Activated naive CD4-positive, alpha-beta T cell (primary cell): ENCODE measurements at places on chromosomes 2 and 18.

- no peak for DNase-seq
Measured at GRCh38 chr2:217694291-217694690, 308.5 kb downstream of the TNS1 start.

- DNase-seq = no peak
Measured at GRCh38 chr2:133717497-133717896, 149.2 kb upstream of the NCKAP5 start.

GRCh38 chr18:60067426-60068210, 167.8 kb downstream of the PMAIP1 start:
- DNase-seq = no peak

DNA sequence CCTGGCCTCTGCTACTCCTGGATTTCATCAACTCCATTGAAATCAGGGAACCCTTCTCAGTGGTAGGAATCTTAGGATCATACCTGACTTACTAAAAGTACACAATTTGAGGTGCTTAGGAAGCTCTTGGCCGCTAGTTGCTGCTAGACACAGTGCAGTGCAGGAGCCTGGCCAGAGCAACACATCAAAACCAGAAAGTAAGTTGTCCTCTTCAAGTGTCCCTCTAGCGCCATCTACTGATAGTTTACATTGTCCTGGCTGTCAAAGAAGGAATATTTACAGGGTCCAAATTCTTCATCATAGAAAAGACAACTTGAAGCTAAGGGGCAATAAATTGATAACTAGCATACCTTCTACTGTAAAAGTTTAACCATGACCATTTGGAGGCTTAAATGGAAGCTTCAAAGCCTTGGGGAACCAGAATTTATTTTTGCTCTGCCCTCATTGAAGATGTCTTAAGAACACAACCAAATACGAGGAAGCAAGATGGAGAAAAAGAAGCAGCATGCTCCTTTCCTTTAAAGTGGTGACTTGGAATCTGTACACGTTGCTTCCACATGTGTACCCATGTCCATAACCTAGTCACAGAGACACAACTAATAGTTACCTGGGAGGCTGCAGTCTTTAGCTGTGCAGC, 889.1 kb upstream of the GCFC2 start:
- DNase-seq = no peak

DNA sequence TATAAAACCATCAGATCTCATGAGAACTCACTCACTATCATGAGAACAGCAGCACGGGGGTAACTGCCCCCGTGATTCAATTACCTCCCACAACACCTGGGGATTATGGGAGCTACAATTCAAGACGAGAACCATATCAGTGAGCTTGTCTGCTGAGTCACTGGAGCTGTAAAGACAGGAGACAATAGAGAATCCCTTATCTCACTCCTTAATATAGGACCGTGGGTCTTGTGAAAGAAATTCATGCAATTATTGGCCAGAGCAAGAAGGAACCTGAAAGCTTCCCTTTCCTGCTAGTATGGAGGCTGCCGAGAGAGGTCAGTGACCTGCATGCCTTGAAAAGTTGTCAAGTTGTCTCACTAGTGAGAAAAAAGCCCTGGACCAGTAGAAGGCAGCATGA, 9.5 kb upstream of the TNFAIP6 start:
- no peak for DNase-seq

DNA sequence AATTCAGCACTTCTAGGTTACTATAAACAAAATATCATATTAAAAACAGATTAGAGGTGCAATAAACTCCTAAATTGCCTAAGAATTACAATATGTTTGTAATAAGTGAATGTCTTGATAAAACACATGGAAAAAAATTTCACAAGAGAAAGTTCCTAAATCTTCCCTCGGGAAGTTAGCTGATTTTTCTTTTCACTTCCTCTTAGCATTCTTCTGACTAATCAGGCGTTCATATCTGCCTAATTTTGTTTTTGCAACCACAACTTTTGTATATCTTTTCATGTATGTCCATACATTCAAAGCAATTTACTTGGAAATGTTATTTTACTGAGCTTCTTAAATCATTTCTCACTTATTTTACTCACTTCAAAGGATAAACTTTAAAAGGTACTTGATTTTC, 88.5 kb downstream of the RTTN start:
- DNase-seq = no peak

DNA sequence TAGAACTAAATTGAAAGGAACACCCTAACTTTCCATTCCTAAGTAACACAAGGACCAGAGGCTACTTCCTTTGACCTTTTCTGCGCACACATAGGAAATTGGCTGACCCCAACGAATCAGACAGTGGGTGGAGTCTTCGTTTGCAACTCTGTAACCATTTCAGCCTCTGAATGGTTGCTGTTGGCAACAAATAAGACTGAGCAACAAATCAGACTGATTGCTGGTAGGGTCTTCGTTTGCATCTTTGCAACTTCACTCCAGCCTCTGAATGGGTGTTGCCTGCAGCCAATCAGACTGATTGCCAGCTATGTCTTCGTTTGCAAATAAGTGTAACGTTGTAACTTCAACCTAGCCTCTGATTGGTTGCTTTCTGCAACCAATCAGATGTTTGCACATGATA, 34.6 kb downstream of the USP40 start:
- no peak for DNase-seq

GRCh38 chr18:32698153-32698552, 74.7 kb downstream of the KLHL14 start:
- DNase-seq = no peak

DNA sequence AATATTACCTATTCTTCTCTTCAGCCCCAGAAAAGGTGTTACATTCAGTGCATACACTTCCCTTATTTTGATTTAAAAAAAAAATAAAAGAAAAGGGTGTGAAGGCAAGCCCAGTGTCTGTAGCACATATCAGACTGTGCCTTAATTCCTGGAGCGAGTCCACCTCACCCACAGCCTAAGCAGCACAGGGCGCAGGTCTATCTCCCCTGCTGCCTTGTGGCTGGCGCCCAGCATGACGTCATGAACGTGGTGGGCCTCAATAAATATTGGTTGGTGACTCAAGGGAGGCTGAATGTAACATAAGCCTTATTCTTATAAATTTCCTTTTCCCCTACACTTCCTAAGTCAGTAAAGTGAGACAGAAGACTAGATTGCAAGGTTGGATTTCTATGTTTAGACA, 26.4 kb downstream of the ST3GAL5 start:
- DNase-seq = no peak

DNA sequence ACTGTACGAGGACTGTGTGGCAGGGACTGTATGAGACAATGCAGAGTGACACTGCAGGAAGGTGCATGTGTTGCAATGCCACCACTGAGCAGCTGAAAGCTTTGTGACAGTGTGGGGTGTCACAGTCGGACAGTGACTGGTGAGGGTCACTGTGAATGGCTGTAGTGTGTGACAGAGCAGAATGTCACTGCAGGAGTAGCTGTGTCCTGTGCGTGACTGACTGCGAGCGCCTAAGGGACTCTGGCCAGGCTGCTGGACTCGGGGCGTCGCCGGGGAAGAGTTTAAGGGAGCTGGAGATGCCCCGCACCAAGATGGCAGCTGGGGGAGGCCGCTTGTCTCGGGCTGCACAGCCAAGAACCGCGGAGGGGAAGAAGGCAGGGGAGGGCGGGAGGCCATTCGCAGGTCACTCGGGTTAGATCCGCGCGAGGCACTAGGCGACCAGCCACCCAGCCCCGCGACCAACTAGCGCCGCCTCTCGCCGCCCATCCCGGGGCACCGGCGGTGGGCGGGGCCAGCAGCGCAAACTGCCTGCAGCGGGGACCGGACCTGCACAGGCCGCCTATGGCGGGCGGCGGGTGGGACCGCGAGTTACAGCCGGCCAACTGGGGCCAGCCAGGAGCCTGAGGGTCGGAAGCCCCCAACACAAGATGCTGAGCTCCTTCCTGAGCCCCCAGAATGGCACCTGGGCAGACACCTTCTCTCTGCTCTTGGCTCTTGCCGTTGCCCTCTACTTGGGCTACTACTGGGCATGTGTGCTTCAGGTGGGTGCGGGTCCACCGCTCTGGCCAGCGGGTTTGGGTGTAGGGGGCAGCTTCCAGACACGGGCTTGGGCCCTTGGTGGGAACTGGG, at the start of gene ABHD1:
Gene ABHD1, plus strand, starts transcription at position 514 of the 849 bp plus-strand sequence. Its CDS starts 134 bp downstream, at position 648.
- peak; percentile 54 for DNase-seq

DNA sequence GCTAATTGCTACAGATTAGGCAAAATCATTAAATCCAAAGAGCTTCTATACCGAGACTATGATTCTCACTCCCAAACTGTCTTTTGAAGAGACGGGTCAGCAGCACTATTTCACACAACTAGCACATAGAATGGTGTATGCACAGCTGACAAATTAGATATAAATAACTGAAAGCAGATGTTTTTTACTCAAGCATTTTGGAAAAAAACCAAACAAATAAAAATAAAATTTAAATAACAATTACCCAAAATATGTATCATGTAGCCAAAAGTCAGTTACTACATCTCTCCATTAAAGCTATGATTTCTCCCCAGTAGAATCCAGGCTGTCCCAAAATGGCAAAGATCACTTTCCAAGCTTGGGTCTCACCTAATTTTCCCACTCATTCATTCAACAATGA, 107.9 kb downstream of the TMEM163 start:
- DNase-seq = no peak

DNA sequence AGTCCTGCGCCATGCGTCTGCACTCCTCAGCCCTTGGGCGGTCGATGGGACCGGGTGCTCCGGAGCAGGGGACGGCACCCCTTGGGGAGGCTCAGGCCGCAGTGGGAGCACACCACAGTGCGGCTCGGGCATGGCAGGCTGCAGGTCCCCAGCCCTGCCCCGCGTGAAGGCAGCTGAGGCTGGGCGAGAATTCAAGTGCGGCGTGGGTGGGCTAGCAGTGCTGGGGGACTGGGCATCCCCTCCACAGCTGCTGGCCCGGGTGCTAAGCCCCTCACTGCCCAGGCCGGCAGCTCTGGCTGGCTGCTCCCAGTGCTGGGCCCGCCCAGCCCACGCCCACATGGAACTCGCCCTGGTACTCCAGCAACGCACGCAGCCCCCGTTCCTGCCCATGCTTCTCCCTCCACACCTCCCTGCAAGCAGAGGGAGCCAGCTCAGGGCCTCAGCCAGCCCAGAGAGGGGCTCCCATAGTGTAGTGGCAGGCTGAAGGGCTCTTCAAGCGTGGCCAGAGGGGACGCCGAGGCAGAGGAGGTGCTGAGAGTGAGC, 198.3 kb upstream of the CNTNAP5 start:
- DNase-seq = no peak

- DNase-seq = no peak
Measured at GRCh38 chr18:47577520-47577919, 326.1 kb upstream of the SKOR2 start.

DNA sequence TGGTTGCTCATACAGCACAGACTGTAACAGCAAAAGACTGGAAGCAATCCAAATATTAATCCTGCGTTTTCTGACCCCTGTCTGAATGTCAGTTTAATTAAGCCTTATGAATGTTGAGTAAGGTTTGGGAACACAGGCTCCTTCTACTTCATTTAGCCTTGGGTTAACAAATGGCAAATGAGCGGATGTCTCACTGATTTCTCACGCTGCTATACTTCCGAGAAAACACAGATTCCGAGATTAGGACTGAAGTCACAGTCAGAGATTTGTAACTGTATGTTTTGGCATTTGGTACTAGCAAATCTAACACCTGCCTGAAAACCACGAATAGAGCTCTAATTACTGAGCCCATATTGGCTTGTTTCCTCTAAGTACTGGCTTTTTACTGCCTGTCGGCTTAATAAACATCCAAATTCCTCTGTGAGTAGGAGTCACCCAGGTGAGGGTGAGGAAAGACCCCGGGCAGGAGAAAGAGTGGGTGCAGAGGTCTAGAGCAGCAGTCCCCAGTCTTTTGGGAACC, 10.6 kb downstream of the MC5R start:
- DNase-seq = no peak

- no peak for DNase-seq
Measured at GRCh38 chr2:142140434-142140845, 9.6 kb upstream of the LRP1B start.

DNA sequence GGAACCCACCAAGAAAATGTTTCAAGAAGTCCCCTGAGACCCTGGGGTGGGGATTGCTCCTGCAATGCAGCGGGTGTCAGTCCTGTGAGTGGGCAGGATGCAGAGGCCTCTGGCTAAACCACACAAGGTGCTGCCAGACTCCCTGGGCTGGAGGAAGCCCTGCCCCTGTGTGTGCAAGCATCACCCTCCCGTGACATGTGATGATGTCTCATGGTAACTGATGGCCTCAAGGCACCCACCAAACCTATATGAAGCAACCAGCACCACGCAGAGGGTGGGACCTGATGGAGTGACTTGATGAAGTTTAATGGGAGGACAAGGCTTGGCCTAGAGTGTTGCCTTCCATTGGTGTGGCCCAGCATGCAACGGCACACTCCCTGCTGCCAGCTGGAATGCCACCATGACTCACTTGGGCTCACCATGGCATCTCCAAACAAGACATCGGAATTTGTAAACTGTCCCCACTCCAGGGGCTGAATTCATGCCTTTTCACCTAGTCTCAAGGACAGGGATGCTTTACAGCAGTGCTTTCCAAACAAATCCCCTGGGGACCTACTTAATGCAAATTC, 8.7 kb upstream of the SLC14A1 start:
- no peak for DNase-seq

GRCh38 chr2:6812857-6813530, 52.7 kb downstream of the CMPK2 start:
- DNase-seq = no peak

- no peak for DNase-seq
Measured at GRCh38 chr18:4224031-4224704, 230.9 kb downstream of the DLGAP1 start.

- DNase-seq = no peak
Measured at GRCh38 chr2:96502891-96503636, 2.1 kb downstream of the NEURL3 start.

- DNase-seq = no peak
Measured at GRCh38 chr18:52715991-52716390, 376.0 kb downstream of the DCC start.

DNA sequence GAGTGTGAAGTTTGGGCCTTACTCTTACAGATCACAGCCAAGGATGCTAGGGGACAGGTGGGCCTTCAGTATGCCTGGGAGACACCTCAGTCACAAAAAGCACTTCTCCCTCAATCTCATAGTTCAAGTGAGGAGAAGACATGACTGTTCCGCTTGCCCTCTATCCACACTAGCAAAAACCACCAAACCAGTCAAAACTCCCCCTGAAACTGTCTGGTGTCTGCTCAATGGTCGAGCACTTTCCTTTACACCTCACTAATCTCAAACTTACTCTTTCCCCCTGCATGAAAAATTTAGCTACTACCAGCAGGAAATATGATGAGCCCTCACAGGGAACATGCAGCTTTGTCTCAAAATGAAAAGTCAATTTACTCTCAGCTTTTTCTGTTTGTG, 232.2 kb downstream of the TRIB2 start:
- no peak for DNase-seq

DNA sequence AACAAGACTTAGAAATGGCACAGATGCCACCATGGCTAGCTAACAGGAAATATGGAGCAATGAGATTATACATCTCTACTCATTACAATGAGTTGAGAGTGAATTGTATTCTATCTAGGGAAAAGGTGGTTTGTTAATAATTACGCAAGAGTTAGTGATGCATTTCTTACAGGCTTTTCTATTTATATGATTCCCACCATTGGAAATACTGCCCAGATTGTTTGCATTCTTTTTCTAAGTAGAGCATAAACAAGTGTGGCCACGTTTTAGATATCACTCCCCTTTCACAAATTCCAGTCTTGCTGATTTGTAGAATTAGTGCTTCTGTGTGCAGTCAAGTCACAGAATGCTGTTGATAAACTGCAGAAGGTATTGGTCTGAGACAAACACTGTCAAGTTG, 56.6 kb downstream of the ZNF804A start:
- no peak for DNase-seq

- no peak for DNase-seq
Measured at GRCh38 chr2:156356014-156356754, 23.7 kb upstream of the NR4A2 start.

GRCh38 chr2:138087751-138088593, 123.7 kb downstream of the HNMT start:
- no peak for DNase-seq

- DNase-seq = peak; percentile 36
Measured at GRCh38 chr2:8544786-8545694, 136.8 kb upstream of the ID2 start.
